ENCODE measurements at places on chromosomes 3 and 15.

DNA sequence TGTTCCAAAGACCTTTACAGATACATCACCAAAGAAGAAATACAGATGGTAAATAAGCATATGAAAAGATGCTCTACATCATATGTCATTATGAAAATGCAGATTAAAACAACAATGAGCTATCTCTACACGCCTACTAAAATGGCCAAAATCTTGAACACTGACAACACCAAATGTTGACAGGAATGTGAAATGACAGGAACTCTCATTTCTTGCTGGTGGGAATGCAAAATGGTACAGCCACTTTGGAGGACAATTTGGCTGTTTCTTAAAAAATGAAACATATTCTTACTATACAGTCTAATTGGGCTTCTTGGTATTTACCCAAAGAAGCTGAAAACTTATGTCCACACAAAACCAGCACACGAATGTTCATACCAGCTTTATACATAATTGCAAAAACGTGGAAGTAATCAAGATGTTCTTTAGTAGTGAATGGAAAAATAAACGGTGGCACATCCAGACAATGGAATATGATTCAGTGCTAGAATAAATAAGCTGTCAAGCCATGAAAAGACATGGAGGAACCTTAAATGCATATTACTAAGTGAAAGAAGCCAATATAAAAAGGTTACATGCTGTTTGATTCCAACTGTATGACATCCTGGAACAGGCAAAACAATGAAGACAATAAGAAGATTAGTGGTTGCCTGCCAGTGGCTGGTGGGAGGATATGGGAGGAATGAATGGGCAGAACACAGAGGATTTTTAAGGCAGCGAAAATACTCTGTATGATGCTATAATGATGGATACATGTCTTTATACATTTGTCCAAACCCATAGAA is 81.3 kb upstream of the NEDD4 start:
- DNase-seq: no peak

DNA sequence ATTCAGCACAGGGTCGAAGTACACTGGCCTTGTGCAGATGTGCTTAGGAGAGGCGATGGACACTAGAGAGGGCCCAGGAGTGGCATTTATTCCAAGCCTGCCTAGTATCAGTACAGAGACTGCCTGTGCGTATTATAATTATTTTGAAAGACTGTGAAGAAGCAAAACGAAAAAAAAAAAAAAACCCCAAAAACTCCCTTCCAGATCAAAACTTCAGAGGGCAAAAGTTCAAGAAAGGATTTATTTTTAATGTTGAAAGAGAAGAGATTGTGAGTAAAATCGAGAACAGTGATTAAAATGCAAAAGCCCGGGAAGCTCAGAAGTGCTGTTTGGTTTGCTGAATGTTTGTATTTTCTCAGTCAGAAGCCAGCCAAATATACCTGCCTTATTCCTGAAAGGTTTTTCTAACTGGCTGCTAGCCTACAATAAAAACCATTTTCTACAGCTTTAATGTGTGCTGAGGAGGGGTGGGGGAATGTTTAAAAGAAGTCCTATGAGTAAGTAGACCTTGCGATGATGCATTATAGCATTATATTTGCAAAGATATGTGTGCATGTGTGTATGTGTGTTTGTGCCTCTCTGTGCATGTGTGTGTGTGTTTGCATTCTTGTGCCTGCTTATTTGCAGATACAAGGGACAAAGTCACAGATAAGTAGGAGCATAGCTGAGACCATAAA is 19.3 kb upstream of the LZTFL1 start:
- DNase-seq: no peak

- no peak for DNase-seq
These were observed 117.8 kb upstream of the IGF1R start for GRCh38 chr15:98530570-98530969.

GRCh38 chr3:184811034-184811433 is 932 bp upstream of the VPS8 start:
- DNase-seq: no peak

- DNase-seq: peak; percentile 27
These were observed at the start of gene TMEM158 for GRCh38 chr3:45226206-45226915. Gene TMEM158, minus strand, starts transcription at chr3:45226287. Its CDS starts 260 bp downstream, at chr3:45226027.

- DNase-seq: no peak
These were observed 126.5 kb downstream of the DGKG start for GRCh38 chr3:186235554-186235953.

DNA sequence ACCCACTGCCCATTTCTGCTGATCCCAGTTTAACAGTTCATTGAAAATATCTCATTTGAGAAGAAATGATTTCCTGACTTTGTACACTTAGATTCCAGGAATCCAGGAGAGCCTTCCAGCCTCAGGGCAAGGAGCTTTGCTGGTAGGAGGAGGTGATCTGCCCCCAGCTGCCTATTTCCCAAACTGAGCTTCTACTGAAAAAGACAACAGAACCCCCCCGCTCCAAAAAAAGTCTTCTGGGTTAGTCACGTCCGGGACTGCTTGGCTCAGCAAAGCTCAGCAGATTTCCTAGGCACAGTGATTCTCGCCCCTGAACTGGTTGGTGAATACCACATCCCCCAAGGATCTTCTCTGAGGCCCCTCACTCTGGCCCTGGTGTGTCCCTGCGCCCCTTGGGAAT is 13.1 kb downstream of the SLC6A6 start:
- DNase-seq: peak; percentile 38

DNA sequence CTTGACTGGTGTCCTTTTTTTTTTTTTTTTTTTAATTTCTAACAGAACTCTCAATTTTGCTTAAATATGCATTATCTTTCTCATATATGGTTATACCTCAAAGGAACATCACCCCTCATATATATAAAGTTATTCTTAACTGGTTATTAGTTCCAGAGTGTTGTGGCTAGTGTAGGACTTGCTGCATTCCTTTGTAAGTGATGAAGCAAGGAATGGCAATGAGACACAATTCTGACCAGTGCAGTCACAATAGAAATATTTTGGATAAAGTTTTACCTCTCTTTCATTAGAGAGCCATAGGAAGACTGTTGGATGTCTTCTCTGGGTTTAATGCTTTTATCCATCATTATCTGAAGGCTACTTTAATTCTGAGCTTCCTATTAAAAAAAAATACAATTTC is 75.5 kb upstream of the CBLB start:
- no peak for DNase-seq

GRCh38 chr15:95624100-95624499 is 706.4 kb upstream of the NR2F2 start:
- DNase-seq: no peak

GRCh38 chr15:49439678-49440395 is 16.8 kb downstream of the FGF7 start:
- DNase-seq: no peak

DNA sequence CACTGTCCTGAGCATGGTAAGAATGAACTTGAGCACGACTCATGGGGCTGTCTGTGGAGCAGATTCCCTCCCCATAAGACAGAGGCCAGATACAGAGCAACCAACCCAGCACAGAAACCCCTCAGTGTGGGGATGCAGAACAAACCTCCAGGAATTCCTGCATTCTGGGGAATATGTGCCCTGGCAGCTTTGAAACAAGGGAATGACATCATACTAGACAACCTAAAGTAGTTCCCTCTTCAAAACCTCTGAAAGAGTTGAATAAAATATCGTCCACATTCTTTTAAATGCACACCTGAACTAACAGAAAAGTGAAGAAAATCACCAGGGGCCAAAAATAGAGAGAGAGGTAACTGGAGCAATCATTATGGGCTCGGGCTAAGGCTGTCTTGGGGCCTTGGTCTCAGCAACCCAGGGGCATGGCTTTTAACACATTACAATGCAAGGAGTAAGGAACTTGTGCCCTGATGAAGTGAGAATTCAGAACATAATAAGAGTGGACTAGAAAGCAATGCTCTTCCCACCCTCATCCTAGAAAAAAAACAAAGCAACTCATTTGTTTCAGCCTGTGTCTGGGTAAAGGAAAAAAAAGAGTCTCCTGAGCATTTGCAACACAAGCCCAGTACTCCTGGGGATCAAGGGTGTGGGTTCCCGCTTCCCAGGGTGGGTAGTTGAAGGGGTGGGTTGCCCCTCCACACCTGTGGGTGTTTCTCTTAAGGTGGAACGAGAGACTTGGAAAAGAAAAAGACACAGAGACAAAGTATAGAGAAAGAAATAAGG is 43.9 kb downstream of the ADIPOQ start:
- DNase-seq: no peak

GRCh38 chr3:192843119-192843518 is 74.5 kb downstream of the MB21D2 start:
- DNase-seq: no peak

GRCh38 chr3:117603097-117603496 is 893.5 kb downstream of the TUSC7 start:
- DNase-seq: no peak

GRCh38 chr3:66938338-66938963 is 59.7 kb upstream of the KBTBD8 start:
- peak; percentile 75 for DNase-seq

DNA sequence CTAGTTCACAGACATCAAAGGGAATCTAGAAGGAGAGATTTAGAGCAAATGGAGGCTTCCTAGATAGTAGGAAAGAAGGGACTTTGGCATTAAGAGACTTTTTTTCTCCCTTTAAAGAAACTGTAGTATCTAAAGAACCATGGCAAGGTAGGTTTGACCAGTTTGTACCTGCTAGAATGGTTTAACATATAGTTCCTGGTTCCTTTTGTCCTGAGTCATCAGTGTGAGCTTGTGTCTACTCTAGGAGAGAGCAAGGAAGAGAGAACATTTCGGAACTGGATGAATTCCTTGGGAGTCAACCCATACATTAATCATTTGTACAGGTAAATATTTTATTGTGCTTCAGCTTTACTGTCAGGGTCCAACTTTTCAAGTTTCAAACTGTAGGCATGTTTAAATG is 29.6 kb upstream of the TRPC1 start:
- DNase-seq: no peak

GRCh38 chr3:38829404-38829803 is 13.4 kb upstream of the SCN10A start:
- DNase-seq: peak; percentile 23

GRCh38 chr15:70547846-70548487 is 215.4 kb downstream of the UACA start:
- no peak for DNase-seq

GRCh38 chr15:39472621-39473297 is 108.1 kb upstream of the THBS1 start:
- no peak for DNase-seq

GRCh38 chr15:63451671-63452315 is 52.6 kb upstream of the USP3 start:
- no peak for DNase-seq

GRCh38 chr15:62521396-62521795 is 356.3 kb upstream of the C2CD4B start:
- DNase-seq: peak; percentile 39

- DNase-seq: no peak
These were observed 88.1 kb upstream of the BCL6 start for GRCh38 chr3:187833375-187833774.

- DNase-seq: no peak
These were observed 114.0 kb upstream of the PLCL2 start for GRCh38 chr3:16770792-16771191.

DNA sequence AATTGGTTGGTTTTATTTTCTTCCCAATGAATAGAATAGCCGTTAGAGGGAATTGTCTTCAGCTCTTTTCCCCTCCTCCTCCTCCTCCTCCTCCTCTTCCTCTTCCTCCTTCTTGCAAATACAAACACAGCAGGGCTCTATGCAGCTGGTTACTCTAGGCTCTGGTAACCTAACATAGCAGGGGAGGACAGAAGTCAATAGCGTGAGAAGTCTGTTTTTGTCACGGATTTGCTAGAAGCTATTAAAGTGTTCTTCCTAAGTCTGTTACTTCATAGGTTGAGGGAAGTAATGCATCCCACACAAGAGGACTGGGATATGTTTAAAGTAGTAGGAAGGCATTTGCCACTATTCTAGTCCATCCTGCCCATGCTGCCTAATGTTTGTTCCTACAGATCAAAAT is 374.7 kb upstream of the TPRG1 start:
- no peak for DNase-seq

- DNase-seq: no peak
These were observed 8.0 kb downstream of the NFKBIZ start for GRCh38 chr3:101857301-101857741.

DNA sequence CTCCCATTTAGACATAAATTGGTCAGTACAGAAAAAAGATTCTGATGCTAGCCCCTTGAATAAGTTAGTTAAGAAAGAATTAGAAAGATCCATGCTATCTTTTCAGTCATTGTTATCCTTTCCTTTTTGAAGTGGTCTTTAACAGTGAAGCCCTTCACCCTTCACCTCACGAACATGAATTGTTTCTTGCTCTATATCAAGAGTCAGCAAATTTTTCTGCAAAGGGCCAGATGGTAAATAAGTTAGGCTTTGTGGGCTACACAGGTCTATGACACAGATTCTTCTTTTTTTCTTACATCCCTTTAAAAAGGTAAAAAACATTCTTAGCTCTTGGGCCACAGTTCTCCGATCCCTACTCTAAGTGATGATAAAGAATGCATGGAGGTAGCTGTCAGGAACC is 74.9 kb downstream of the DMXL2 start:
- DNase-seq: no peak

DNA sequence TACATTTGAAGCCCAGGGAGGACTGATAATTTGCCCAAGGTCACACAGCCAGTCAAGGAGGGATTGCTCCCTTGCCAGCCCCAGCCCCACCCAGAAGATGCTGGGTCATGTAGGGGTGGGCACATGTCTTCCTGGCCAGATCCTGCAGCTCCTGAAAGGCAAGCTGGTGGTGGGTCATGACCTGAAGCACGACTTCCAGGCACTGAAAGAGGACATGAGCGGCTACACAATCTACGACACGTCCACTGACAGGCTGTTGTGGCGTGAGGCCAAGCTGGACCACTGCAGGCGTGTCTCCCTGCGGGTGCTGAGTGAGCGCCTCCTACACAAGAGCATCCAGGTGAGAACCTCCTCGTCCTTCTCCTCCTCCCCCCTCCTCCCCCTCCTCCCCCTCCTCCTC is 13.2 kb downstream of the ISG20 start:
- no peak for DNase-seq

DNA sequence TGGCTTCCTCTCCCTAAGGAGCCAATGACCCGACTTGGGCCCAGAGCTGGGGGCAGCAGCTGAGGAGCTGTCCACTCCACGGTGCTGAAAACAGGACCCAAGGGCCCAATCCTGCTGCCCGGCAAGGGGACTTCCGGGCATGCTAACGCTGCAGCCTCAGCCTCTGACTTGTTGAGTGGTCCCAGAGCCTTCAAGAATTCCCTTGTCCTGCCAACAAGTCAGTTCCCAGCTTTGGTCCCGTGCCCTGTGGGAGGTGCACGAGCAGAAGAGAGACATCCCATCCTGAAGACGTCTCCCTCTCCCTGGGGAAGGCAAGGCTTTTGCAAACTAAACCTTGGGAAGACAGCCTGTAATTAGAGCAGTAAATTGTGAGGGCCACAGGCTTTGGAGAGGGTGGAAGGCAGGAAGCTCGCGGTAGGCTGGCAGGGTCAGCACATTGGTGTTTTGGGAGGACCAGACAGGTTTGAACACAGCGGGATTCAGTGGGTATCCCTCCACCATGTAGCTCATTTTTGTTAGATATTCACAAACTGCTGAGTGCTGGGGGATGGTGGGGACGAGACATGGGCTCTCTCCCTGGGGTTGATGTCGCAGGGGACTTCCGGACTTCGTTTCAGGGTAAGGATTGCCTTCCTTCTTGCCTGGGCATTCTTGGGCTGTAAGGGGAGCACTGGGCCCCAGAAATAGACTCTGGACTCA is 29.8 kb upstream of the PRR23E start:
- peak; percentile 63 for DNase-seq
